Dorsolateral prefrontal cortex (tissue), 122 donors: ENCODE measurements at places on chromosomes 5 and 9.

DNA sequence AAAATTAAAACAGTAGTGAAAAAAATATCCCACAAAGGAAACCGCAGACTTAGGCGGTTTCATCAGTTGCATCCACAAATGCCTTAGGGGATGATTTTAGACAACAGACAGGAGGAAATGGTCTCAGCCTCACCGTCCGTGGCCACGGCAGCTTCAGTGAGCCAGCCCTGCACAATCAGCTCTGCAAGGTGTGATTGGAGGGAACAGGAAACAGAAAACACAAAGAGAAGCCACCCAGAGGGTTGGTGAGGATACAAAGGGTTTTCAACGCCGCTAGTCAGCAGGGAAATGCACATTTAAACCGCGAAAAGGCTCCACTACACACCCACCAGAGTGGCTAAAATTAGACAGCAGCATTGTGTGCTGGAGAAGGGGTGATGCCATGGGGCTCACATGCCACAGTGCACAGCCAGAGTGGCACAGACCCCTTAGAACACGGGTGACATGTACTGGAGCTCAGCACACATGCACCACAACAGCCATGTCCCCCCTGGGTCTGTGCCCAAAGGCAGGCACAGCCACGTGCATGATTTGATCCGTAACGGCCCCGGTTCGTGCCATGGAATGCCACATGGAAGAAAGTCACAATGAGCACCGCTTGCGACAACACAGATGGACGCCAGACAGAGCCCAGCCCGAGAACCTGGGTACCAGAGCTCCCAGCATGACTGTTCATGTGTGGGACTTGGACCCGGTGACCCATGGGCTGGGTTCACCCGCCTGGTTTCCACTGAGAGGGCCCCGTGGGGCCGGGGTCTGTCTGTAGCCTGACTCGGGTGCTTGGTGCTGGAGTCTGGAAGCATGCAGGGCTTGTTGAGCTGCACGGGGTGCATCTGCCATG is 18.3 kb upstream of the TERT start:
- DNase-seq, result peak; percentile 41

- DNase-seq, result no peak
Observed at GRCh38 chr5:103393101-103393754, 134.7 kb downstream of the MACIR start.

GRCh38 chr5:143534761-143535154 is 131.3 kb upstream of the NR3C1 start:
- no peak for DNase-seq

DNA sequence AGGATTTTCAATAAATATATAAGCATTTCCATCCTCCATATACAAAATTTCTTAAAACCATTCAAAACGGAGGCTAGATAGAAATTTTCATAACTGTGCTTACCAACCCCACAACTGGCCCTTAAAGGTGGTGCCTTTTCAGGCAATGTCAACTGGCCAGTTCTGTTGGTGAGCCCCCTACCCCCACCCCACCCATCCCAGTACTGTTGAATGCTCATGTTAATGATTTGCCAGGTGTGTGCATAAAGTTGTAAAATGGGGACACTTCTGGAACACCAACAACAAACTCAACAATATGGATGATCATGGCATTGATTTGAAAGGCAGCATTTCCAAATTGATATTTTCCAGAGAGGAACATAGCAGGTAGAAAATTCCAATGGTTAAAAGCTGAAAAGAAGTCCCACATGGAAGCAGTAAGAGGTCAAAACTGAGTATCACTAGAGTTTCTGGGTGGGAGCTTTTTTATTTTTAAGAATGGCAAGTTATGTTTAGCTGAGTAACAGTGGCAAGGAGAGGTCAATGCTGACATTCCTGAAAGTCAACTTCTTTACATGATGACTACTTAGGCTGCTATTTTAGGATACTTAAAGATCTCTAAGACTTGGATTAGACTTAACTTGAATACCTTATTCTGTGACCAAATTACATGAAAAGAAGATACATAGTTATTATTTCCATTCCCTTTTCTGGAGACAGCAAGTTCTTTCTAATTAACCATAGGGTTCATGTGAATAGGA is 2.7 kb downstream of the LEAP2 start:
- DNase-seq, result no peak

GRCh38 chr5:16418471-16418922 is 47.1 kb downstream of the ZNF622 start:
- no peak for DNase-seq

DNA sequence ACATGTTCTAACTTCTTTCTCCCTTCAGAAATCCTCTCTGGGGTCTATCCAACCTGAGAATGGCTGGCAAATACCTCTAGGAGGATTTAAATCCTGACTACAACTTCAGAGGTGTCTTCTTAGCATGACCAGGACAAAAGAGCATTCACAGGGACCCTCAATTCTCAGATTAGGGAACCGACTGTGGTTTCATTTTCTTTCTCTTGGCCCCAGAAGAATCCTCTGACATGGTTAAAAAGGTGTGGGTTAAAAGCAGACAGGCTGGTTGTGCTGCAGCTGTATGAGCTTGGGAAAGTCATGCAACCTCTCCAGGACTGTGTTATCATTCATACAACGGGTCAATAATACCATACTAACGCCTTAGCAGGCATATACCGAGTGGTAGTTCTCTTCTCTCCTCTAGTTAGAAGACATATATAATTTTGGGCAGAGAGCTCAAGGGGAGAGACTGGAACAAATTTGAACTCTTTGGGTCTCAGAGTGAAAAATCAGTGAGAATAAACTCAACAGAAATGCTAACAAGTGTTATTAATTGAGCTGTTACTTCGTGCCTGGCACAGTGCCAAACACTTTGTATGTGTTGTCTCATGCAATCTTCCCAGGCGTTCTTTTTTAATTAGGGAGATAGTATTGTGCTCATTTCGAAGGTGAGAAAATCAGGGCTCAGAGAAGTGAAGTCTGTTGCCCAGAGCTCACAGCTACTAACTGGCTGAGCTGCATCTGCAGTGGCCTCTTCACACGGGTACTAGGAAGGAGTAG is 35.2 kb downstream of the INSYN2B start:
- peak; percentile 5 for DNase-seq

DNA sequence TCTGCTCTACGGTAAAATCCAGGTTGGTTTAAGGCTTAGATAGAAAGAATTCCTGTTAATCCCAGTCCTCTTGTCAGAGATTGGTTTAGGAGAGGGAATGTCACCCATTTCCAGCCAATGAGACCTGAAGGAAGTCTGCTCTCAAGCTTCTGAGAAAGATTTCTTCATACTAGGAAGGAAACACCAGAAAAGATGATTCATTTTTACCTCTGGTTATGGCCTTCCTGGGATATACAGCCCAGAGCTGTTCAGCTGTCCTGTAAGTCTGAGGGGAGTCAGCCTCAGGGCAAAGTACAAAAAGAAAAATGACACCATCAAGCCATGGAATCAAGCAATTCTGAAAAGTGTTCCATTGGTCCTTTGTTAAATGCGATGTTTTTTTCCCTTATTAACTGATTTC is 18.6 kb upstream of the CFAP95 start:
- no peak for DNase-seq

DNA sequence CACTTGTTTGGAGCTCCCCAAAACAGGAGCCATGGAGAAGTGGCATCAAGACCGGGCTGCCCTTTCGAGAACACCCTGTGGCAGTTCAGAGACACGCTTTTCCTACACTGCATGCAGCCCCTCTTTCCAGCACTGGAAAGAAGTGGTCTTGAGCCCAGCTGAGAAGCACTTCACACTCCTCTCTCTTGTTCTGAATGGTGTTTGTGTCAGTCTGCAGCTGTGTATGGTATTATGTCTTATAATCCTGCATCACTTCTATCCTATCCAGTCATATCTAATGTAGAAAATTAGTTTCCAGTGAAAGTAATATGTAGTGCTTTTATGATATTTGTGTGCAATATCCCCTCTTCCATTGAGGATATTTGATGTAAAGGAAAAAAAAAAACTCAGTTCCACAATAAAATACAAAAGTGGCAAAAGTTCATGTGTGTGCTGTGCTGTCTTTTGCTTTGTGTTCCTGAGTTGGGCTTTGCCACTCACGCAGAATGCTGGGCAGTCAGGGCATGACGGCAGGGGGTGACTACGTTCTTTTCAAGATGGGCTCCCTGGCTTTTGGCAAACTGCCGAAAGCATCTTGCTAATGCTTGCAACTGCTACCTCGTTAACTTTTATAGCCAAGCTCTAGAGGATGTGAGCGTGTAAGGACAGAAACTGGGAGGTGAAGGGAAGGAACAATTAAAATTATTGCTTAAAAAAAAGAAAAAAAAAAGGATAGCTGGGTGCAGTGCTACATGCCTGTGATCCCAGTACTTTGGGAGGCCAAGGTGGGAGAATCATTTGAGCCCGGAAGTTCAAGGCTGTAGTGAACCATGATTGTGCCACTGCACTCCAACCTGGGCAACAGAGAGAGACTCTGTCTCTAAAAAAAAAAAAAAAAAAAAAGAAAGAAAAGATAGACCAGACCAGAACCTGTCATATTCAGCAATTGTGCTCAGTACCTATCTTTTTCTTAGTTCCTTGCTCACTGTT is 102.2 kb downstream of the MAP1B start:
- peak; percentile 28 for DNase-seq

- DNase-seq, result no peak
Observed at GRCh38 chr5:115428676-115429075, 115.9 kb downstream of the FEM1C start.
